NCI-H2081 treated with DMSO at 0.1 percent for 48 hours (cell line): ENCODE measurements at places on chromosomes 11 and 22.

DNA sequence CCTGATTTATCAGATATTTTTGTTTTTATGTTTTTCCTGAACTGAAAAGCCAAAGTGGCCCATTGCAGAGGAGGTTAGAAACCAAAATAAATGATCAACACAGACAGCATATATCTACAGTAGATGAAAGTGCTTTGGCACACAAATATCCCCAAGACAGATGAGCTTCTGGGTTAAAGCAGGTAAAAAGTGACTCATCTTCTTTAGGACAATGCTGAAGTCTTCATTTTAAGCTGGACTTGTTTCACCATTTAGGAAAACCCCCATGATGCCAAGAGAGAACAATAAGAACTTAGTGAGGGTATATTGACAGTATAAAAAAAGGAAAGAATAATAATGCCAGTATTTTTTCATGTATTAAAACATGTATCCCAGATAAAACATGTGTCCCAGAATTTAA lies 100.8 kb upstream of the OR9G4 start:
- no peak for DNase-seq

DNA sequence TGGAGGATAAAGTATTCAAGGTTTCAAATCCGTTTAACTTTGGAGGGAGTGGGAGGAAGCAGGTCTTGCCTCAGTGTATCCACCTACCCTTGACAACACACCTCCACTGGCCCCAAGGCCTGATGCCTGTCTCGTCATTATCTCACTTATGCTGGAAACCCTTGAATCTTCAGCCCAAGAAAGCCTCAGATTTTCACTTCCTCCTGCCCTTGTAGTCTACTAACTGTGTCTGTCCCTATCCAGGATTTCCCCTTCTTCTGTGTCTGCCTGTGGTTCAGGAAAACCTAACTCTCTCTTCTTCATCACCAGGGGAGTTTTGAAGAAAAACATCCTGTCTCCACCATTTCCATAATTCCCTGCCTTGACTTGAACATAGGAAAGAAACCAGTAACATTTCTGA lies 56.1 kb downstream of the SYT9 start:
- DNase-seq: no peak

- DNase-seq: no peak
Measured at GRCh38 chr22:28419919-28420318, 259.7 kb downstream of the TTC28 start.

DNA sequence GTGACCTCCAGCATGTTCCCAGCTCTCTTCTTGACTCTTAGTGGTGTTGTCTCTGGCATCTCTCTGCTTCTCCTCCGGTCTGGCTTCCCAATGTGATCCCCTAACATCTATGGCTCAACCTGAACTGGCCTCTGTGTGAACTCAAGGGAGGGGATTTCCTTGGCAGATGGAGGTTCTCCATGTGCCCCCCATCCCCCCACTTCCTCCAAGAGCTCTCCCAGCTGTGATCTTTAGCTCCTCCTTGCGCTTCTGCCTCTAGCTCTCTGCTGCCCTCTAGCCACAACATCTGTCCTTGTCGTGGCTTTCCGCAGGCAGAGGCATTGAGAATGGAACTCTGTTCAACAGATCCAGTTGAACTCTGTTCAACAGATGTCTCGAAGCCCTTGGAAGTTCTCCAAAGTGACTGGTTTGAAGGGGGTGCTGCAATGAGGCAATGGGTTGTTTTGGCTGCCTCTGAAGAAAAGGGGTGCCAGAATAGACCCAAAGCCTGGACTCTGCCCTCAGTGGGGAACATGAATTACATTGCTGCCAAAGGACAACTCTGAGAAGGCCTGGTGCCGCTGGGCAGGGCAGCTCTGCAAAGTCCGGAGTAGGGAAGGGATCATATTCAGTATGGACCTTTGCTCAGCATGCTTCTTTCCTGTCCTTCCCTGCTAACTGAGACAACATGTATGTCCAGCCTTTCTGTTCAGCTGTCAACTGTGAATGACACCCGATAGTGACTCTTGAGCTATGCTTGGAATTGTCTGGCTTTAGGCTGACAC lies 61.9 kb downstream of the ADM start:
- DNase-seq: peak; percentile 20

GRCh38 chr11:117830674-117831351 lies 6.3 kb upstream of the FXYD2 start:
- DNase-seq: no peak

DNA sequence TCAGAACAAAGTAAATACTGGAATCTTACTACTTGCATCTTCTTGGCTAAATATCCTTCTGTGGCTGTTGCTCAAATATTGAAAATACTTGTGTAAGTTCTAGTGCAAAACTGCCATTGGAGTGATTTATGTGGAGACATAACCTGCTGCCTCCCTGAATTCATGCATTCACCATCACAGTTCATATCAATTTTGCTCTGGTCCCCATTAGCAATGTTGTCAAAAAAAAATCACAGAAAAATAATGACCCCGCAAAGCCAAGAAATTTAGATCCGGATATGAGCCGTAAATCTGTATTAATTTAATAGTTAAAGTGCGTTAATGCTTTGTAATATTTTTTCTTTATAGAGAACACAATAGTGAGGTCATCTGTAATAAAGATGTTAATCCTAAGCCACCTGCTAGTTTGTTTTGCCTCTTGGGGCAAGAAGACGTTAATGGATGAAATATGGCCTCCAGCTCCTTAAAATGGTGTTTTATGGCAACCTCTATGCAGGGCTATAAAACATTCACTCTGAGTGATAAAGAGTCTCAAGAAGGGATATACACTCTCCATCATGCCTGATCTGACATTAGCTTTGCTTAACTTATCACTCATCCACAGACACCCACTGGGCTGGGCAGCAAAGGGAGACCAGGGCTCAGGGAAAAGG lies 255.9 kb downstream of the INSC start:
- no peak for DNase-seq

- no peak for DNase-seq
Measured at GRCh38 chr22:32672542-32672941, 129.0 kb upstream of the TIMP3 start.

- DNase-seq: no peak
Measured at GRCh38 chr11:12942157-12942556, 67.0 kb upstream of the RASSF10 start.

- DNase-seq: no peak
Measured at GRCh38 chr22:18032455-18033101, 8.2 kb upstream of the MICAL3 start.

GRCh38 chr22:27482402-27482801 lies 319.2 kb downstream of the MN1 start:
- no peak for DNase-seq

- DNase-seq: no peak
Measured at GRCh38 chr22:30202531-30203006, 44.0 kb downstream of the LIF start.

DNA sequence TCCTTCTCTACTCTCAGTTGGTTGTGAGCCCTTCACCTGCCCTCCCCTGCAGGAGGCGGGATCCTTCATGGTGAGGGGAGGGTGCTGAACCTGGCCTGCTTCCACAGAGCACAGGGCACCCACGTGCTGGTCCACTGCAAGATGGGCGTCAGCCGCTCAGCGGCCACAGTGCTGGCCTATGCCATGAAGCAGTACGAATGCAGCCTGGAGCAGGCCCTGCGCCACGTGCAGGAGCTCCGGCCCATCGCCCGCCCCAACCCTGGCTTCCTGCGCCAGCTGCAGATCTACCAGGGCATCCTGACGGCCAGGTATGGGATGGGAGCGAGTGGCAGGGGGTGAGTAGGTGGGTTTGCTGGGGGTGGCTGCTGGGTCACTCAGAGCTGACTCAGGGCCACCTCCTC lies 6.3 kb downstream of the SSH3 start:
- DNase-seq: no peak

GRCh38 chr11:19577391-19577975 lies 135.2 kb upstream of the NAV2 start:
- DNase-seq: peak; percentile 44

- no peak for DNase-seq
Measured at GRCh38 chr11:119729581-119729927, 554 bp upstream of the NECTIN1 start.

- no peak for DNase-seq
Measured at GRCh38 chr11:117866526-117866925, 9.9 kb downstream of the FXYD6 start.

- DNase-seq: no peak
Measured at GRCh38 chr11:20161923-20162744, 1.9 kb upstream of the DBX1 start.

GRCh38 chr11:16891165-16891564 lies 123.0 kb downstream of the PLEKHA7 start:
- no peak for DNase-seq

- DNase-seq: no peak
Measured at GRCh38 chr11:65034423-65034822, 6.6 kb upstream of the SAC3D1 start.

GRCh38 chr22:38325587-38325986 lies 8.4 kb upstream of the CSNK1E start:
- no peak for DNase-seq

DNA sequence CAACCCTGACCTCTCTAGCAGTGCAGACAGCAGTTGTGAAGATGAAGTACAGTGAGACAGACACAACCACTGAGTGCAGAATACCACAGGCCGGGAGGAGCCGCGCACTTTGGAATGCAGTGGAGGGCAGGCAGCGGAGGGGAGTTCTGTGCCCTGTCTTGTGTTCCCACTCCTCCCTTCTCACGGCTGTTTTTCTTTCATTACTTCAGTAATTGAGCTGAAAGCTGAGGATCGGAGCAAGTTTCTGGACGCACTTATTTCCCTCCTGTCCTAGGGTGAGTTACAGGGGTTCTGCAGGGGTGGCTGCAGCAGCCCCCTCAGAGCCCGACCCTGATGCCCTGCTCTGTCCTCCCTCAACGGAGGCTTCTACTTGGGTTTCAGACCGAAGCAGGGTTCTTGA lies 5.6 kb downstream of the CLDN5 start:
- no peak for DNase-seq

DNA sequence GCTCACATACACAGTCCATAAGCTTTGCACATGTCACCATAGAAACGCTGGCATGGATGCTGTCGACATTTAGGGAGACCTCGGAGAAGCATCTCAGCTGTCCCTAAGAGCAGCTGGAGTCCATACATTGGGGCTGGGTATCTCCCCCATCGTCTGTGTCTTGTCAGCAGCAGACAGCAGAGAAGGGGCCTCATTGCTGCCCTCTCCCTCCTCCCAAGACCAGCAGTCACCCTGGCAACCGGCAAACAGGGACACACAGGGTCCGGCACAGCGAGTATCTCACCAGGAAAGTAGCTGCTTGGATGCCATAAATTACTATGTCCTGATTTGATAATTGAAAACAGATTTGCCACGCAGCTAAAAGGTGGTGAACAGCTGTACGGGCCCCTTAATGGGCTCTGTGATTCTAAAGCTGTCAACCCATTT lies 84.4 kb downstream of the CD44 start:
- peak; percentile 76 for DNase-seq

DNA sequence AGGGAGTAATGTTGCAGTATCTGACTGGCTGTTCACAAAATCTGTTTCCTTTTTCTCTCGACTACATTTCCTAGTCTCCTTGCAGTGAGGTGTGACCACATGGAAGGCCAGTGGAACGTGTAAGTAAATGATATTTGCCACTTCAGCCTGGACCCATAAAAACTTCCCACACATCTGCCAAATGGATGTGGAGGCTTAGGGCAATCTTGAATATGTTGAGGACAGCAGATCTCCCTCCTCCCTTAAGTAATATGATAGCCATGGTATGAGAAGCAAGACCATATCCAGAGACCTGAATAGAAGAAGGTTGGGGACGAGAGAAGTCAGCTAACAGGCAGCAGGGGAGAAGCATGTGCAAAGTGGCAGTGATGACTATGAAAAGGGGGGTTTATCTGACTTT lies 33.0 kb upstream of the C11orf87 start:
- DNase-seq: no peak

GRCh38 chr11:62201376-62201775 lies 7.1 kb upstream of the SCGB2A1 start:
- no peak for DNase-seq

- DNase-seq: no peak
Measured at GRCh38 chr11:67382276-67383136, 9.1 kb upstream of the CLCF1 start.

- DNase-seq: no peak
Measured at GRCh38 chr11:113193016-113193415, 121.4 kb upstream of the TTC12 start.

DNA sequence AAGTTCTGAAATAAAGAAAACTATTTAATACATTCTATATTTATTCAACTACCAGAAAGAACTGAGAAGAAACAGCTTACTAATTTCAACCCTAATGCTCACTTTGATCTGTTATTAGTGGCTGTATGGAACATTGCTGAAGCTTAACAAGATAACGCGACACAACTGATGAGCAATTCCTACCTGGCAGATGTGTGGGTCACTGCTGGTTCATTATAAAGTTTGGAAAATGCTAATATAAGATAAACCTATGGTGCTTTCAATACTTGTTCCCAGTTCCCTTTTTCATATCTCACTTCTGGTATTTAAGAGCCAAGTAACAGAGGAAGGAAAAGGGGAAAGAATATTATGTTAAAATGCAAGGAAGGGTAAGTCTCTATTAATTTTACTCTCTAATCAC lies 10.5 kb downstream of the CTSC start:
- no peak for DNase-seq

DNA sequence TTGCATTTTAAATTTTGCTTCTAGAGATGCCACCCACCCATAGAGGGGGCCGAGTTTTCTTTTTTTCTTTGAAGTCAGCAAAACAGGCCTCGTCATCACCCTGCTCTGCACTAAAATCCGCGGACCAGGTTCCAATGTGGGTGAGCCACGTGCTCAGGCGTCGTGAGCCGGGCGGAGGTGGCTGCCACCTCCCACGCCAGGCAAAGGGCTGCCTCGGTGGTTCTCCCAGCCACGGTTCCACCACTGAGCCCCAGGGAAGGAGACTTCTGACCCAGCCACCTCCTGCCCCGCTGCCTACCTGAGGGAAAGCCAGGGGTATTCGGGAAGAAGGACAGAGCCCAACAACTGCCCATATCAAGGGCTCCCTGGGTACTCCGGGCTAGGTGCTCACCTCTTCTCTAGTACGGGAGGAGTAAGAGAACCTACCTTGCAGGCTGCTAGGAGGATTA lies 45.3 kb downstream of the MN1 start:
- DNase-seq: no peak

GRCh38 chr11:78715639-78716311 lies 141.1 kb upstream of the NARS2 start:
- DNase-seq: peak; percentile 16

DNA sequence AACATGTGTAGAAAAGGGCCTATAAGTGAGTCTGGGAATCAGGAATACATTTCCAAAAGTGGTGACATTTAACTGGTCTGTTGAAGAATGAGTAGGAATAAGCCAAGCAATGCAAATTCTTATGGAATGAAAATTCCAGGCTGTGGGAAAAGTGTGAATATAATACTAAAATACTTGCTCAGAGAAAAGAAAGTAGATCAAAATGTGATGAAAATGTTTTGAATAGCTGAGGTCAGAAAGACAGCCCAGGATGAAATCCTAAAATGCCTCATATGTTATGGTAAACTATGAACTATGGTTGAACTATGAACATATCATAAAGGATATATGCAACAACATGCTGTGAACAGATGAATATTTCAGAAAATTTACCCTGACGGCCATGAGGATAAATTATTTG lies 688.3 kb upstream of the FAT3 start:
- no peak for DNase-seq
